ENCODE measurements at places on chromosomes 6 and 20.
A peak's percentile ranks its signal among the peaks of the same experiment; 100 is the strongest.

DNA sequence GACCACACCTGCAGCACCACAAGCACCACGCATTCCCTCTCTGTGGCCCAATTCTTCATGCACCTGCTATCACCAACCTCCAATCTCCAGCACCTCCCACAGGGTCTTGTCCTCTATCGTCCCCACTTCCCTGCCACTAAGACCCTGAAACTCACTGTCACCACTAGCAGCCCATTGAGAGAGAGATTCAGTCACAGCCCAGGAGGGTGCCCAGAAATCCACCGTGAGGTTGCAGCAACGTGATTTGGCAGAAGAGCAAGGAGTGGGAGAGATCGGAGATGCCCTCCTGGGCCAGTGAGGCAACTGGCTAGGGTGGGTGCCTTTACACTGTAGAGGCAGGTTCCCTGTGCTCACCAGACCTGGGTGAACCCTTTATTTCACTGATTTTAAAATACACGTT lies 90.1 kb downstream of the ANKRD60 start:
- DNase-seq: no peak

- no peak for DNase-seq
These were observed 319.4 kb downstream of the BTBD9 start for GRCh38 chr6:38320358-38320757.

DNA sequence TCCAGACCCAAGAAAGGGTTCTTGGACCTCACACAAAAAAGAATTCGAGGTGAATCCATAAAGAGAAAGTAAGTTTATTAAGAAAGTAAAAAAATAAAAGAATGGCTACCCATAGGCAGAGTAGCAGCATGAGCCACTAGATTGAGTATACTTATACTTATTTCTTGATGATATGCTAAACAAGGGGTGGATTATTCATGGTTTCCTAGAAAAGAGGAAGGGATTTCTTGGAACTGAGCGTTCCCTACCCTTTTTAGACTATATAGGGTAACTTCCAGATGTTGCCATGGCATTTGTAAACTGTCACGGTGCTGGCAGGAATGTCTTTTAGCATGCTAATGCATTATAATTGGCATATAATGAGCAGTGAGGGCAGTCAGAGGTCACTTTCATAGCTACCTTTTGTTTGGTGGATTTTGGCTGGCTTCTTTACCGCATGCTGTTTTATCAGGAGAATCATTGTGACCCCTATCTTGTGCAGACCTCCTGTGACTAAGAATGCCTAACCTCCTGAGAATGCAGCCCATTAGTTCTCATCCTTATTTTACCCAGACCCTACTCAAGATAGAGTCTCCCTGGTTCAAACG lies 44.3 kb downstream of the TENT5A start:
- no peak for DNase-seq

GRCh38 chr6:161338015-161338414 lies 64.2 kb upstream of the AGPAT4 start:
- no peak for DNase-seq

- peak; percentile 73 for DNase-seq
These were observed 216.5 kb downstream of the ARHGAP18 start for GRCh38 chr6:129493354-129493902.

- no peak for DNase-seq
These were observed 185.9 kb downstream of the ESR1 start for GRCh38 chr6:151993364-151993763.

GRCh38 chr20:50215926-50216325 lies 25.3 kb downstream of the CEBPB start:
- DNase-seq: no peak

- DNase-seq: peak; percentile 84
These were observed 54.0 kb upstream of the BTN3A2 start for GRCh38 chr6:26311012-26311384.

GRCh38 chr6:128886706-128887105 lies 3.8 kb downstream of the LAMA2 start:
- no peak for DNase-seq

- no peak for DNase-seq
These were observed 12.6 kb downstream of the IFNGR1 start for GRCh38 chr6:137206577-137206976.

- DNase-seq: peak; percentile 64
These were observed at the start of gene LRFN2 for GRCh38 chr6:40587240-40588069. TSS of gene LRFN2 (minus strand) at chr6:40587364.

DNA sequence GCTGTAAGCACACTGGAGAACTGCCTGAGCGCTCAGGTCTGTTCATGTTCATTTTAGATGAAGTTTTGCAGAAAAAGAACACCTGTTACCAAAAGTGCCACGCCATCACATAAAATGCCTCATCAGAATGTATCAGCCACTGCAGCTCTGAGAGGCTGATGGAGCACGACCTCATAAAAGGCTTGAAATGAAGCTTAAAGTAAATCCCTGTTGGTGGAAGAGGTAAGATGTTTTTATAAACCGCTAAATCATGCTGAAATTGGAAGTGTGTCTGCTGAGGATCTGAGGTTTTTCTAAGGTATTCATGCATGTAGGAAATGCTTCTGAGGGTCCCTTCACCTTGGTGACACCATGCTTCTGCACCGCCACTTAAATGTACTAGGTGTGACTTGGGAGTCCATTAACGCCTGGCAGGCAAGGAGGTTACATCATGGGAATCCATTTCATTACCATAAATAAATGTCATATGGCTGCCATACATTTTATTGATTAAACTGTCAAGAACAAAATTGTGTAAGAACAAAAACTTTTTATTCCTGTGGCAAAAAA lies 363.1 kb upstream of the AGPAT4 start:
- no peak for DNase-seq

- DNase-seq: peak; percentile 47
These were observed 2.7 kb upstream of the MCCD1 start for GRCh38 chr6:31525932-31526591.

All from HT1080 (cell line).